Colonic mucosa (tissue), 4 donors: ENCODE measurements at places on chromosomes 11 and 22. TPM values are rescaled to one million over a fixed set of nuclear protein-coding genes. Genes with fewer than 3 reads are reported as not detected.

- no peak for DNase-seq
Measured at GRCh38 chr11:109088086-109088485, 333.9 kb upstream of the C11orf87 start.

GRCh38 chr11:10392095-10393079 is 62.7 kb upstream of the AMPD3 start:
- no peak for DNase-seq

The CCDC87 gene
- total RNA-seq, result 0.62 TPM

The TPST2 gene
- 13.3 TPM for total RNA-seq

The NLRP10 gene
- not detected for total RNA-seq
